ENCODE measurements at places on chromosomes 6 and 20.
A peak's percentile ranks its signal among the peaks of the same experiment; 100 is the strongest.

- no peak for DNase-seq
Measured at GRCh38 chr6:107624050-107624449, 134.1 kb downstream of the SOBP start.

- DNase-seq = no peak
Measured at GRCh38 chr20:64246616-64247306, 8.8 kb upstream of the PCMTD2 start.

GRCh38 chr20:40967700-40968099 lies 60.9 kb upstream of the TOP1 start:
- no peak for DNase-seq

DNA sequence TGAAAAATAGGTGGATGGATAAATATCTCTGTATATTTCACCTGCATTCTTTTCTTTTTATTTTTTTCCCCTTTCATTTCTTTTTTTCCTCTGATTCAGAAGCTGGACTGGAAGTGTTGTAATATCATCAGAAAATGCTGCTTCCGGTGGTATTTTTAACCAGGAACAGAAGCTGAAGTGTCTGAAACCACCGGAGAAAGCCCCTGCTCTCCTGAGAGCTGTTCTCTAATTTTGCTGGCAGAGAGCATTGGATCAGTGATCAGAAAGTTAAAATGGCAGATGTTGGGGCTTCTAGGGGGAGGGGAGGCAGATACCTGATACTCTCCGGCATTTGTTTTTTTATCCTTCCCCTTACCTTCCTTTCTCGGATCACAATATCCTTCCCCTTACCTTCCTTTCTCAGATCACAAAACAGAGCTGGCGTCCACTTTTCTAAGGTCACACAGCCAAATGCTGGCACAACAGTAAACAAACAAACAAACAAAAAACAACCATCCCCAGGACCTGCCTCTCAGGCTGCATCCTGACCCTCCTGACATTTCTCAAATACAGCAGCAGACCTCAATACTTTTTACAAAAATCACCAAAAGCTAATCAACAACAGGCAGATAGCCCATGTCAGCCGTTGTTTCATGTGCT lies 143.2 kb upstream of the ZNF217 start:
- DNase-seq = peak; percentile 48

DNA sequence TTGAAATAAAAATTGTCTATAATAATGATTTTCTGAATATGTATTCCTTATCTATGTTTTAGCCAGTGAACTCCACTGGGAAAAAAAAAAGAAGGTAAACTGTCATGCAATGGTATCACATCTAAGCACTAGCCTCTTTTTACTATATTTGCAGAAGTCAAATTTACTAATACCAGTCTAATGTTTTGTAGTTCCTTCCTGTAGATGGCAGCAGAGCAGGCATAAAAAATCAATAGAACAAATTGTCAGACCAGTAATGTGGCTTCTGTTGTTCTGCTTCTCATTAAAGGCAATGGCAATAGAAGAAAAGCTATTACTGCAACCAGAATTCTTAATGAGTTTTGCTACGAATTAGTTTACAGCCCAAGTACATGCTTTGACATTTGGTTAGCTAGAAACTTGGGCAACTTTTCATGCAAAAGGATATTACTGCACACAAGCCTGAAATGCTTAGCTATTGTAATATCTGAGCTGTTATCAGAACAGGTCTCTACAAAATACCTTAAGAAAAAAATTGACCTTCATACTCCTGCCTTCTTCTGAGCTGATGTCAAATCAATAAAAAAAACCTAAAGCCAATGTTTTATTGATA lies 476.9 kb downstream of the KHDRBS2 start:
- DNase-seq = no peak

DNA sequence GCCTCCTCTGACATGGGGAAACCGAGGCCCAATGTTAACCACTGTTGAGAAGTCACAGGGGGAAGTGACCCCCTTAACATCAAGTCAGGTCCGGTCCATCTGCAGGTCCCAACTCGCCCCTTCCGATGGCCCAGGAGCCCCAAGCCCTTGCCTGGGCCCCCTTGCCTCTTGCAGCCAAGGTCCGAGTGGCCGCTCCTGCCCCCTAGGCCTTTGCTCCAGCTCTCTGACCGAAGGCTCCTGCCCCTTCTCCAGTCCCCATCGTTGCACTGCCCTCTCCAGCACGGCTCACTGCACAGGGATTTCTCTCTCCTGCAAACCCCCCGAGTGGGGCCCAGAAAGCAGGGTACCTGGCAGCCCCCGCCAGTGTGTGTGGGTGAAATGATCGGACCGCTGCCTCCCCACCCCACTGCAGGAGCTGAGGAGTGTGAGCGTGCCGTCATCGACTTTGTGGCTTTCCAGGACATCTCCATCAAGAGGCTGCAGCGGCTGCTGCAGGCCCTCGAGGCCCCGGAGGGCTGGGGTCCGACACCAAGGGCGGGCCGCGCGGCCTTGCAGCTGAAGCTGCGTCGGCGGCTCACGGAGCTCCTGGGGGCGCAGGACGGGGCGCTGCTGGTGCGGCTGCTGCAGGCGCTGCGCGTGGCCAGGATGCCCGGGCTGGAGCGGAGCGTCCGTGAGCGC lies 1.6 kb downstream of the TNFRSF6B start:
- peak; percentile 64 for DNase-seq

- DNase-seq = no peak
Measured at GRCh38 chr6:2962004-2962403, 9.4 kb downstream of the SERPINB6 start.

- DNase-seq = no peak
Measured at GRCh38 chr6:166228839-166229528, 61.3 kb upstream of the TBXT start.

DNA sequence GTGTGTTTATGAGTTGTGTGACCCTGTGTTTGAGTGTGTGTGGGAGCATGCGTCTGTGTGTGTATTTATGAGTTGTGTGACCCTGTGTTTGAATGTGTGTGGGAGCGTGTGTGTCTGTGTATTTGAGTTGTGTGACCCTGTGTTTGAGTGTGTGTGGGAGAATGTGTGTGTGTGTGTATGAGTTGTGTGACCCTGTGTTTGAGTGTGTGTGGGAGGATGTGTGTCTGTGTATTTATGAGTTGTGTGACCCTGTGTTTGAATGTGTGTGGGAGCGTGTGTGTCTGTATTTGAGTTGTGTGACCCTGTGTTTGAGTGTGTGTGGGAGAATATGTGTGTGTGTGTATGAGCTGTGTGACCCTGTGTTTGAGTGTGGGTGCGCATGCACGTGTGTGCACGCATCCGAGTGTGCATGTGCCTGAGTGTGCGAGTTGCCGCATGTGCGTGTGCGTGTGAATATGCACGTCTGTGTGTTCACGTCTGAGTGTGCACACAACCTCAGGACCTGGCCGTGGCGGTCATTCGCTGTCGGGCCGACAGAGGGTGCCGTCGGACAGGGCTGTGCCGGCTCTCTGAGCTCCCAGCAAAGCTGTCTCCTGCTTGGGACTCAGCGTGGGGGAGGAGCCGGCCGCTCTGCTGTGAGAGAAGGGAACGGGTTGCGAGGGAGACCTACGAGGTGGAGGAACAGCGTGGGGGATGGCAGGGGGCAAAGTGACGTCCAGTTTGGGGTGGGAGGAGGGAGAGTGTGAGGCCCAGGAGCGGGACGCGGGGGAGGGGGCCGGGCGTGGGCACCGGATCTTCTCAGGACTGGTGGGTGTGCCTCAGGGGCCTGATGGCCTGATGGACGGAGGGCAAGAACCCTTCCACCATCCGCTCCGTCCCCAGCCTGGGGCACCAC lies 19.7 kb downstream of the SLC17A9 start:
- DNase-seq = peak; percentile 85

DNA sequence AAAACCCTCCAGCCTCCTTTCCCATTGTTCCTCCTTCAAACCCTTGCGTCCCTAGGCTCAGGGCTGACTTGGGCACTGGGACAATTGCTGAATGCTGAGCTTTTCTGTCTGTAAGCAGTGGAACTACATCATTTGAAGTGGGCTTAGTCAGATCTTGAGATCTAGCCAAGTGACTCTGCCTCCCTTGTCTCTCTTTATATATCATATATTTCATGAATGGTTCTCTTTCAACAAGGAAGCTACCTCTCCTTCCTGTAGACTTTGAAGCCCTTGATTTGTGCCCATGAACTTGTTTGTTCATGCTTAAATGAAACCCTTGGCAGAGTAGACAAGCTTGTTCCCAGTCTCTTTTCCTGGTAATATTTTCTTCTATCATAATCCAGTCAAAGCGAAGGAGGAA lies 60.0 kb upstream of the KIF13A start:
- peak; percentile 49 for DNase-seq

DNA sequence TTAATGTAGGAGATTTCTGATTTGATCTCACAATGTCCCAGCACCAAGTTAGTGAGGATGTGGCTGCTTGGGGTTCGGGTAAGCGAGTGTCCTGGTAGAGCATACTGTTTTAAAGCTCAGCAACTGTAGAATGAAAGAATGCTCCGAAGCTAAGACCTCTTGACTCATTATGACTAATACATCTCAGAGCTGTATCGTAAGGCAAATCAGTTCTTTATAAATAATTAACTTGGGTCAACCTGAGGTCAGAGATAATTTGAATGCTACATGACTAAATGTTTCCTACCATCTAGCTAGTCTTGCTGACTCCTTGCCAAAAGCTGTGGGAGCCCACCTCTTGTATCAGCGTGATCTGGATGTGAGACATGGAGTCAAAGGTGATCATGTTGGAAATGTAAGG lies 128.8 kb upstream of the PDE7B start:
- DNase-seq = peak; percentile 82

GRCh38 chr20:22653658-22654642 lies 69.6 kb upstream of the FOXA2 start:
- no peak for DNase-seq

DNA sequence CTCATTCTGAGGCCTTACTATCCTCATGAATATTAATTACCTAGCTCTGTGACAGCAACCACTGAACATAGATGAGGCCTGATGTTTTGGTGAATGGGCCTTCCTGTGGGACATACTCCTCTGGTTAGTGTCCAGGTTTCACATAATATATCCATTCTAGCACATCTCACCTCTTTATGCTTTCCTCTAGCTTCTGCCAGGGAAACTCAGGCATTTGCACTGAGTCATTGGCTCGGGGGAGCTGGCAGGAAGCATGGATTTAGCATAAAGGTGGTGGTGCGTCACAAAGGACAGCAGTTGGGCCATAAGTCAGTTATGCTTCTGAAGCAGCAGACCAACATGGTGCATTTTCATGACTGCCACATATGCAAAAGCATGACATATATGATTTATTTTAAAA lies 37.5 kb upstream of the TMEM170B start:
- peak; percentile 92 for DNase-seq

GRCh38 chr6:128363020-128363813 lies 157.2 kb downstream of the PTPRK start:
- no peak for DNase-seq

GRCh38 chr6:113205553-113205952 lies 651.6 kb upstream of the MARCKS start:
- no peak for DNase-seq

- DNase-seq = no peak
Measured at GRCh38 chr20:59584278-59584925, 19.9 kb upstream of the PHACTR3 start.

DNA sequence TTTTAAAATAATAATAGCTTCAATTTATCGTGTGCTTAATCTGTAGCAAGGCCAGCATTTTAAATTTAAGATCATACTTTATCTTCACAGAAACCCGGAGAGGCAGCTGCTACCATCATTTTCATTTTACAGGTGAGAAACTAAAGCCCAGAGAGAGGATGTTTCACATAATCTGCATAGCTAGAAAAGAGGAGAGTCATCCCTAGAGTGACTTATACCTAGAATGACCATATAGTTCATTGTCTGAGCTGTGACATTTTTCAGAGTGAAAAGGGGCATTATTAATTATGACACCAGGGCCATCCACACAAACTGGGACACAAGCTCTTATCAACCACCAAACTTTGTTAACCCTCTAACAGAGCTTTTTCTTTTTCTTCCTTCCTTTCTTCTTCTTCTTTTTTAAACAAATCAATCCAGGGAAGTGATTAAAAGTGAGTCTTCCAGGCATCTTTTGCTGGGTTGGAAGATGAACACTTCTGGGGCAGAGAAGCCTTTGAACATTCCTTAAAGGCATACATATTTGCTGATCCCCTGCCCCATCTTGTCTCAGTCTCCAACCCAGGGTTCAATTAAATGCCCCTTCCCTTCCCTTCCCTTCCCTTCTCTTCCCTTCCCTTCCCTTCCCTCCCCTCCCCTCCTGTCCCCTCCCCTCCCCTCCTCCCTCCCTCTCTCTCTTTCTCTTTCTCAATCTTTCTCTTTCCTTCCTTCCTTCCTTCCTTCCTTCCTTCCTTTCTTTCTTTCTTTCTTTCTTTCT lies 272.5 kb upstream of the JAG1 start:
- DNase-seq = no peak

DNA sequence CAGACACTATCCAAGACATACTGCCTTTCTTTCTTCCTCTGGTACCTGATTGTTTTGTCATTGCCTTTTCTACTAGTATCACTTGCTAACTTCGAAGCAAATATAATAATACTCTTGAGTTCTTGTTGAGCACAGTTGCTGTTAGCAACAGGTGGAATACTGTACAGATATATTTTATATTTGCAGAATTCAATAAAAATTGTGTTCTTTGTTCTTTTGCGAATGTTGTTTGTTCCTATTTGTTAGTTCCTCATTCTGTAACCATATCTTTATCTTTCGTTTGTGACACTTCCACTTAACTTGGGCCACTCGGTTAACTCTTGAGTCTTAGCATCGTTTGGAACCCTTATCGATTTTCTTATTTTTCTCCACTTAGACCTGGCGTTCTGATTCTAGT lies 868 bp downstream of the CYB5R4 start:
- DNase-seq = no peak

GRCh38 chr6:91720324-91720723 lies 1133.5 kb upstream of the MAP3K7 start:
- no peak for DNase-seq

DNA sequence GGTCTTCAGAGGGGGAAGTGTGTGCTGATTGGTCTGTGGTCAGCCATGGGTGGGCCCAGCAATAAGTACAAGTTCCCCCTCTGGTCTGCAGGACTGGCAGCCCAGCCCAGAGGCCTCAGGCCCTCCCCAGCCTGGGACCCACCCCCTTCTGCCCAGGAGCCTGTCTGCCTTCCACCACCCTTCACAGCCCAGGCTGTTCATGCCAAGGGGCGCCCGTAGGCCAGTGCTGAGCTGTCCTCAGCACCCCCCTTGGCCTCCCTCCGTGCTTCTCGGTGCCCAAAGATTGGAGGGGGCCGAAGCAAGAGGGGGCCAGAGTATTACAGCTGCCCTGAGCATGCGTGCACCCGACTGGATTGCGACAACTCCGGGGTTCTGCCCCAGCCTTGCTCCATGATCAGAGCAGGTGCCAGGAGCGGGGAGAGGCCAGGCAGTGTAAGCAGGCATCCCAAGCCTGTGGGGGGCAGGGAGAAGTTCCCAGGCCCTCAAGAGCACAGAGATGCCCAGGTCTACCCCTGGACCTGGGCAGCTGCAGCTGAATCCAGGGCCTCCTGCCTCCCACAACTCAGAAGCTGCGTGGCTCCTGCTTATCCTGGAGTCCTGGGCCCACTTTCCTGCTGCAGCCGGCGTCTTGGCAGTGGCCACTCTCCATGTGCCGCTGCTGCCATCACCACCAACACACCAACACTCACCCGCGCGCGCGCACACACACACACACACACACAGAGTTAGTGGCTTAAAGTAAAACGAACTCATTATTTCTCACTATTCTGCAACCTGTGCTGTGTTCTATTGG lies 33.3 kb downstream of the CST9L start:
- DNase-seq = no peak
